GM12864 (cell line): ENCODE measurements at places on chromosomes 16 and 17.

DNA sequence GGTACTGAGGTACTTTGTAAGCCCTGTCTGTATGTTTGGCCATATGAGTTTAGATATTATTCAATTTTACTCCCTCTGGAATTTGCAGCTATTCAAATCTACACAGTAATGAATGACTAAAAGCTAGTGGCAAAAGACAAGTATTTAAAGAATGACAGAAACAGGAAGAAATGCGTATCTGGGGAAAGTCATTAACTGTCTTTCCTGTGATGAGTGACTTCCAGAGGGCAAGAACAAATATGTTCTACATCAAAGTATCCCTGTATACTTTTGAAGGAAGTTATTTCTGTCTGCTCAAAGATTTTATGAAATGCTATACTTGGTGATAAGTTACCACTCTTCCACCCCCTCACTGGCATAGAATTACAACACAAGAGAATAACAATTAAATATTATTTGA lies 489.3 kb upstream of the SOX9 start:
- no peak for DNase-seq

- no peak for DNase-seq
These were observed 55.8 kb downstream of the ZFHX3 start for GRCh38 chr16:72992142-72992601.

GRCh38 chr17:61201211-61201610 lies 198.4 kb upstream of the TBX2 start:
- no peak for DNase-seq

DNA sequence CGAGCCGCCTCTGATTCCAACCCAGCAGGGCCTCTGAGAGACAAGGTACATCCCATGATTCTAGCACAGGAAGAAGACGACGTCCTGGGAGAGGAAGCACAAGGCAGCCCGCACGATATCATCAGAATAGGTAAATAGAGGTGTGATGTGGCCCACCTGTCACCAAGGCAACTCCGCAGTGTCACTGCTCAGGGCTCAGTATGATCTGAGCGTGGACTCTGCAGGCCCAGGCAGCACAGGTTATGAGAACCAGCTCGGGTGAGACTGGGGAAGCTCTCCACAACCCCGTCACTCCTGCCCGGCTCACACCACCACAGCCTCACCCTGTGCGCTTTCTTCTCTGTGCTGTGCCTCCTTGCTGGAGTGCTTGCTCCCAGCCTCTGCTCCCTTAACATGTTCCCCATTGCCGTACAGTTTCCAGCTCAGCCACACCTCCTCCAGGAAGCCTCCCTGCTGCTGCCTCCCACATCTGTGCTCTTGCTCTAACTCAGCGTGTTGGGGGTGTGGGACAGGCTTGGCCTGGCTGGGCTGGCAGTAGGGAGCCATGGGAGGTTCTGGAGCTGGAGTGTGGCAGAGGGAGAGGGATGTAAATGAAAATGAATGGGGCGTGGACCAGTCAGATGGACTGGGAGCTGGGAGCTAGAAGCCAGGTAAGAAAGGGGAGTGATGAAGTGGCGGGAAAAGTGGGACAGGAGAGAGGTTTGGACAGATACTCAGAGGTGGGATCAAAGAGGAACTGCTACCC lies 7.7 kb downstream of the METTL22 start:
- no peak for DNase-seq
